ENCODE measurements at places on chromosomes 7 and 10. TPM values are rescaled to one million over a fixed set of nuclear protein-coding genes. Genes with fewer than 3 reads are reported as not detected.

DNA sequence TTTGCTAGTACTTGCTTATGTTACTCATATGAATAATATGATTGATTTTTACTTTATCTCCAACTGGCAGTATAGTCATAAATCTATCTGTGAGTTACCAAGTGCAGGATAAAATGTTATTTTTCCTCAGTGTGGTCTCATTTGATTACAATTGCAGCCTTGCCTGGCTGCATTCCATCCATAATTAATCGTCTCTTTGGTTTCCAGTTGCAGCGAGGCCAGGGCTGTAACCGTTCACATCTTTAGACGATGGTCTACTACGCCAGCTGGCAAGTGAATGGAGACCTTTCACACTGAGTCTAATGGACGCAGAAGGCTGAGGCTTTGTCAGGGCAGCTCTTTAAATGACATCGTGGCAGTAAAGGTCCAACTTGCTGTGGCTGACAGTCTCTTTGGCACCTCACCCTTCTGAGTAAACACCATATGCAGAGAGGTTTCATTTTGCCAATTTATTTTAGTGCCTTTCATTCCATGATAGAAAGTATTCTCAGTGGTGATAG is 84.0 kb downstream of the ARL4A start:
- peak; percentile 23 for DNase-seq

- no peak for DNase-seq
Measured at GRCh38 chr10:100970914-100971811, 1.9 kb downstream of the SEMA4G start.

GRCh38 chr10:84097787-84098353 is 41.4 kb upstream of the GHITM start:
- no peak for DNase-seq

- no peak for DNase-seq
Measured at GRCh38 chr10:5691786-5692185, 7.1 kb downstream of the TASOR2 start.

Gene CACNA2D1
- 16.9 TPM for total RNA-seq

DNA sequence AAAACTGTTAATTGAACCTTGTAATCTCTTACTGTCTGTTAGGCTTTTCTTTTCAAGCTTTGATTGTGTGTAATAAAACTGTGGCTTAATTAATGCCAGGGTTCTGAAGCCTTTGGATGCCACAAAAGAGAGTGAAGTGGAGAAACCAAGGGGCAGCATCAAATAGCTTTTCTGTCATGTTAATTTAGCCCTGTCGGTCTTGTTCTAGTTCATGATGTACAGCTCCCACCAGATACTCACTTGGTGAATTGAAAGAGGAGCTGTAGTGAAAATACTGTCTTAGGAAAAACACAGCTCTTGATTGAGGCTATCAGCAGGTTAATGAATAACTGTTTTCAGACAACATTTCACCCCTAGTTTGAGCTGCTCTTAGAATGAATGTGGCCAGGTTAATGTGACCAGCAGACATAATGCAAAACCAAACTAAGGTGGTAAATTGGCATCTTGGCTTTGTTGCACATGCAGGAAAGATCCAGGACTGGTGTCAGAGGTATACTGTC is 94.2 kb downstream of the POLL start:
- DNase-seq: no peak

GRCh38 chr7:104414216-104414615 is 85.8 kb downstream of the LHFPL3 start:
- DNase-seq: no peak

- DNase-seq: no peak
Measured at GRCh38 chr10:122450353-122450990, 4.0 kb upstream of the ARMS2 start.

- DNase-seq: no peak
Measured at GRCh38 chr7:18018296-18019215, 9.1 kb downstream of the PRPS1L1 start.

Data from prostate gland (tissue), 2 donors.